ENCODE measurements at places on chromosomes 1 and 21. TPM values are rescaled to one million over a fixed set of nuclear protein-coding genes. Genes with fewer than 3 reads are reported as not detected.

GRCh38 chr1:224846119-224846907, 83.2 kb upstream of the DNAH14 start:
- H3K4me3 ChIP-seq, result no peak overlapping the region
- no peaks in the 10 kb centered on the region for H3K4me1 ChIP-seq
- H3K27me3 ChIP-seq, result peaks cover 12% of the 10 kb centered on the region
- no peak for DNase-seq
- no peak overlapping the region for H3K27ac ChIP-seq

DNA sequence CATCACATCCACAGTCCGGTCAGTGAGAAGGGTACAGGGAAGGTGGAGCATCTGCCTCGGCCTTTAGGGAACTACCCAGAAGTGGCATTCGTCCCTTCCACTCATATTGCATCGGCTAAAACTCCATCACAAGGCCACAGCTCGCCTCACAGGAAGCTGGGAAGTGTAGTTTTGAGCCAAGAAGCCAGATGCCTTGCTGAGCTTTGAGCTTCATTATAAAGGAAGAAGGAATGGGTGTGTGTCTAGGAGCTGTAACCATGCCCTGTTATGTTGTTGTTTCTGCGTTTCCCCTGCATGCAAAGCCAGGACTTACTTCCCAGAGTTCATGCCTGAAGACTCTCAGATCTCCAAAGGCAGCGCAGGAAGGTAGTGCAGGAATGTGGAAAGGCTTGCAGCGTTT, 61.1 kb downstream of the OPTC start:
- peak overlapping the region; percentile 84 for H3K4me3 ChIP-seq
- H3K36me3 ChIP-seq, result no peaks in the 10 kb centered on the region
- H3K27ac ChIP-seq, result peak overlapping the region; percentile 99
- H3K27me3 ChIP-seq, result peaks cover 1% of the 10 kb centered on the region
- H3K4me1 ChIP-seq, result peaks cover 79% of the 10 kb centered on the region

TMEM125 gene
- total RNA-seq, result not detected

GRCh38 chr1:101144671-101145448, 92.0 kb upstream of the S1PR1 start:
- no peak overlapping the region for H3K27ac ChIP-seq
- peaks cover 26% of the 10 kb centered on the region for H3K4me1 ChIP-seq
- no peak for DNase-seq

GRCh38 chr1:231274119-231274825, 33.3 kb downstream of the GNPAT start:
- H3K36me3 ChIP-seq, result peaks cover 32% of the 10 kb centered on the region
- H3K27ac ChIP-seq, result no peak overlapping the region
- no peak for DNase-seq
- H3K27me3 ChIP-seq, result no peaks in the 10 kb centered on the region
- no peak overlapping the region for H3K4me3 ChIP-seq
- H3K4me1 ChIP-seq, result peaks cover 12% of the 10 kb centered on the region

GRCh38 chr1:228978484-228979324, 243.4 kb downstream of the RHOU start:
- H3K27ac ChIP-seq, result no peak overlapping the region
- peaks cover 3% of the 10 kb centered on the region for H3K27me3 ChIP-seq
- H3K4me3 ChIP-seq, result no peak overlapping the region
- no peaks in the 10 kb centered on the region for H3K4me1 ChIP-seq
- no peak for DNase-seq
- no peaks in the 10 kb centered on the region for H3K36me3 ChIP-seq

DNA sequence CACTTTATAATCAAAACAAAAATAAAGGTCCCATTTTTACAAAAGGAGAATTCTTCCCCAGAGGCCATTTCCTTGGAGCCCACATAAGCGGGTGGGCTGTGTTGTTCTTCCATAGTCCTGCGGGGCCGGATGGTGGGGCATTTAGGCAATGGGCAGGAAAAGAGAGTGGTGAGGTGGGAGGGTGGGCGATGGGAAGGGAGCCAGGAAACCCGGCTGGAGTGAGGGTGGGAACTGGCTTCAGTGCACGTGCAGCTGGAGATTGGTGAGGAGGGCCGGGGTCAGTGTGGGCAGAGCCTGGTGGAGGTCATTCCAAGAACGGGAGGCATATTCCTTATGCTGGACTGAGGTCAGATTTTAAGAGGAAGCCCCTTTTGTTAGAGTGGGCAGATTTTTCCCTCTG, 13.6 kb downstream of the NENF start:
- DNase-seq, result no peak
- no peaks in the 10 kb centered on the region for H3K27me3 ChIP-seq
- H3K4me3 ChIP-seq, result no peak overlapping the region
- no peaks in the 10 kb centered on the region for H3K36me3 ChIP-seq

CCDC17 gene
- total RNA-seq, result 0.79 TPM

BSDC1 gene
- 60.9 TPM for total RNA-seq

DNA sequence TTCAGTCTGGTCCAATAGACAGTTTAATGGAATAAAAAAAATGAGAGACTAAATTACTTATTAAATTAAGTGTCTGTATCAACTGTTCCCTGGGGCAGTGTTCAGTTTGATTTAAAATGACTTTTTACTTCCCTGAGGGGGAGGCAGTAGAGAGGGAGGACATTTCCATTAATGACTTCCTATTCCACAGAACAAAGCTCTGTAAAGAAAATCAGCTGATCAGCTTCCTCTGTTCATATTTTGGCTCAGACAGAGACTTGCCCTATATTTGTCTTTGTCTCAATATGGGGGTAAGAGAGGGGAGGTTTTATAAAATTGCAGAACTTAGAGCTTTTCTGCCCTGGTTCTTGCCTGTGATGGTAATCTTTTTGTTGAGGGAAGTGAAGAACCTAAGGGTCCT, 8.4 kb downstream of the CFAP126 start:
- no peak for DNase-seq
- H3K4me1 ChIP-seq, result no peaks in the 10 kb centered on the region
- no peak overlapping the region for H3K27ac ChIP-seq

HES4 gene
- total RNA-seq, result 15.8 TPM

PPM1J gene
- 1.1 TPM for total RNA-seq

Data from HFFc6 (cell line).